Endothelial cell of umbilical vein (primary cell): ENCODE measurements at places on chromosomes 1 and 21. TPM values are rescaled to one million over a fixed set of nuclear protein-coding genes. Genes with fewer than 3 reads are reported as not detected.

Gene SLFNL1
- total RNA-seq = 0.29 and 0.39 TPM in 2 replicates

GRCh38 chr1:74468982-74469603 lies 43.3 kb downstream of the LRRC53 start:
- DNase-seq = peak; percentile 53

Gene IQGAP3
- 48.6 and 60.7 TPM in 2 replicates for total RNA-seq

Gene GRIK1
- total RNA-seq = not detected in 2 replicates

GRCh38 chr1:9413071-9413876 lies 120.6 kb downstream of the SPSB1 start:
- DNase-seq = peak; percentile 92

DNA sequence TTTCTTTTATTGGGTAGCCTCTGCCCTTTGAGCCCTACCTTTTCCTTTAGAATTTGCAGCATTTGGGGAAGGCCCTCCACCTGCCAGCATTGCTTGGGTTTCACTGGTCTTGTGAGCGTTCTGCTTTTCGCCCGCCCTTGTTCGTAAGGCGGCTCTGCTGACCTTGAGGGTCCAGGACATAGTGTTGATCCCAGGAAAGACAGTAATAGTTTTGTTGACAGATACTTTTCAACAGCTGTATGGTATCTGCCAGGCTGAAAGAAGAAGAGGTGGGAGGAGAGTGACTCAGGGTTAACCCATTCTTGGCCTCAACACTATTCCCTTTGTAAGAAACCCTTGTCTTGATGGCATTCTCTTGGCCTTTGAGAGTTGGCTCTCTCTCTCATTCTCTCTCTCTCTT lies 113.4 kb upstream of the SPAG17 start:
- no peak for DNase-seq

DNA sequence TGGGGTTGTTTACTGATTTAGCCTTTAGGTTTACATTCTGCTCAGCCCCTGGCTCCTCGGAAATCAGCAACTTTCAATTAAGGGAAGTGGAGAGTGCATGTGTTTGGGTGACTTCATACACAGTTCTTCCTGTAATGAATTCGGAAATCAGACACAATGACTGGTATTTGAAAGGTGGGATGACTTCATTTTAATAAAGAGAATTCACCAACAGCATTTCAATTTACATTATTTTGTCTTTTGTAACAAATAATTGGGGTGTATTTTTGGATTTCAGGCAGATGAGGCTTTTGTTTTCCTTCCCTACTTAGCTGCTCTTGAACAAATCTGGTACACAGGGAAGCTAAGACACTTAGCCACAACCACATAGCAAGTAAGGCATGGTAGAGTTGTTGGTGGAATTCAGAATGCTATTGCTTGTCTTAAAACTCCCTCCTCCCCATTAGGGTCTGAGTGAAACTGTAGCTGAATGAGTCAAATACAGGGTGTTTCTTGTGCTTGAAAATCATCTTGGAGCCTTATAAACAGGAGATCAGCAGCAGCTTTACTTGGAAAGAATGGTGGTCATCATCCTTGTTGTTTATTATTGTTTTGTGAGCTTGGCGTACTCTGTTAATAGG lies 917 bp downstream of the STX12 start:
- peak; percentile 75 for DNase-seq

- DNase-seq = no peak
Observed at GRCh38 chr1:65918564-65918963, 125.9 kb downstream of the PDE4B start.

DNA sequence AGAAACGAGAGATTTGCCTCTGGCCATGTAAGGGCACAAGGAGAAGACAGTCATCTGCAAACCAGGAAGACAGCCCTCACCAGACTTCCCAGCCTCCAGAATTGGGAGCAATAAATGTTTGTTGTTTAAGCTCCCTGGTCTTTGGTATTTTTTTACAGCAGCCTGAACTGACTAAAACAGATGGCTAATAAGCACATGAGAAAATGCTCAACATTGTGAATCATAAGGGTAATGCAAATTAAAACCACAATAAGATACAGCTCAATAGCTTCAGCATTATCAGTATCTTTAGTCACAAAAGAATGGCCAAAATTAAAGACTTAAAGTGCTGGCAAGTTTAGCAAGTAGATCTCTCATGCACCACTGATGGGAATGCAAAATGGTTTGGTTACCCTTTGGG lies 11.7 kb downstream of the UBE2G2 start:
- DNase-seq = no peak

Gene DNAJC28
- 0.82 and 1.0 TPM in 2 replicates for total RNA-seq

DNA sequence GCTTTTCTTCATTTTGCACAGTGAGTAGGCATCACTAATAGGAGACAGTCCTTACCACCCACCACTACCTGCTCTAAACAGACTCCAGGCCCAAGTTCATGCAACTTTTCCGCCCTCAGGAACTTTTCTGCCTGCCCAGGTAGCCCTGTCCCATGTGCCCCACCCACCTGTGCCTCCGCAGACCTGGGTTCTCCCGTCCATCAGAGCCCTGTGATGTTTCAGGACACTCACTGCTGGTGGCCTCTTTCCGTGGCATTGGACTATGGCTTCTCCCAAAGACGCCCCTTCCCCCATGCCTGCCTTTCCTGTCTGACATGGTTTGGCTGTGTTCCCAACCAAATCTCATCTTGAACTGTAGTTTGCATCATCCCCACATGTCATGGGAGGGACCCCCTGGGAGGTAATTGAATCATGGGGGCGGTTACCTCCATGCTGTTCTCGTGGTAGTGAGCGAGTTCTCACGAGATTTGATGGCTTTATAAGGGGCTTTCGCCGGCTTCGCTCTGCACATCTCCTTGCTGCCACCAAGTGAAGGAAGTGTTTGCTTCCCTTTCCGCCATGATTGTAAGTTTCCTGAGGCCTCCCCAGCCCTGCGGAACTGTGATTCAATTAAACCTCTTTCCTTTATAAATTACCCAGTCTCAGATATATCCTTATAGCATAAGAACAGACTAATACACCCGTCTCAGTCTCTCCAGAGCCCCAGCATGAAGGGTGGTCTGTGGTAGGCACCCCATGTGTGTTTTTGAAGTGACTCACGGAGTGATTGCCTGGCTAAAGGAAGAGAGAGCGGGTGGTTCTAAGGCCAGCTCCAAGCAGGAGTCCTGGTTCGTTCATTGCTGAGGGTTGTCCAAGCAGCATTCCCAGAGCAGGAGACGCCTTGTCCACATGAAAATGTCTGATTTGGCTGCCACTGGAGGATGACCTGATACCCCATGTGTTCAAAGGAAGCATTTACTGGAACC lies 86.0 kb upstream of the ZBTB40 start:
- no peak for DNase-seq

Gene RHD
- total RNA-seq = not detected in 2 replicates

Gene BARHL2
- not detected in 2 replicates for total RNA-seq

DNA sequence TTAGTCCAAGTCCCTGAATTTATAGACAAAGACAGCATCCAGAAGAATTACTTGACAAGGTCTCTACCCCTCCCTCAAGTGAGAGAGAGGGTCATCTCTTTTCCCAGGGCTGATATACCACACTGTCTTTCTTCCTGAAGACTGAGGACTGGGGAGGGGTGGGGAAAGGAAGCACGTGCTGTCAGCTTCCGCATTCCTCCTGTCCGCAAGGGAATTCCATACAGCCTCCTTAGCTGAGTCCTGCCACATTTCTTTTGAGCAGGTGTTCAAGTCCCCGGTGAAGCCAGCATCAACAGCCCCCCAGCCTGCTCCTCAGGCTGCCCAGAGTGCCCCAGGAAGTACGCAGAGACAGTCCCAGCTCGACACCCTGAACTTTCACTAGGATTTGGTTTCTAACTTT lies 34.2 kb downstream of the PCAT6 start:
- no peak for DNase-seq

DNA sequence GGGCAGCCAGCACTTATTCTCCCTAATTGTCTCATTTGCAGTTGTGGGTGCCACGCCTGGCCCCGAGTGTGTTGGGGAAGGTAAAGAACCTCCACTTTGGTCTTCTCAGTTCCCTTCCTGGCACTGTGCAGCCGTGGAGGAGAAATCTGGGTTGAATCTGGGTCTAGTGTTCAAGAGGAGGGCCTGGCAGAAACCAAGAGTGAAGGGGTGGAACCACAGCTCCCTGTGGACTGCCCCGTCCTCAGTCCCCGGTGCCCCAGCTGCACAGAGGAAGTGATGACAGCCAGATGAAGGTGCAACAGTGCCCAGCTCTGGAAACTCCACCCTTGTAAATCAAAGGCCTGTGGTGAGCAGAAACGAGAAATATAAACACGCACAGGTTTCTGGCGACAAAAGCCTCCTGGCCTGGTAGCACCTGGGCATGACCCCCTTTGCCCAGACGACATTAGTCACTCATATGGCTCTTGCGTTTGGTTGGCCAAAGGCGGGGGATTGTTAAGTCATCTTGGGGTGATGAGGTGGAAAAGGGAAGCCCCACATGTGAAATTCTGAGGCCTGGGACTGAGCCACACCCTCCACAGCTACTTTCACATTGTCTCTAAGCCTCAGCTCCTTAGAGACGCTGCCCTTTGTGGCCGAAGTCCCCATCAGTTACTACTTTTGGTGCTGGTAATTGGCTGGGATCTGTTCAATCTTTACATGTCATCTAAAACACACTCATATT lies 4.2 kb upstream of the ECE1 start:
- DNase-seq = no peak

GRCh38 chr1:219553934-219554502 lies 58.9 kb downstream of the ZC3H11B start:
- no peak for DNase-seq

DNA sequence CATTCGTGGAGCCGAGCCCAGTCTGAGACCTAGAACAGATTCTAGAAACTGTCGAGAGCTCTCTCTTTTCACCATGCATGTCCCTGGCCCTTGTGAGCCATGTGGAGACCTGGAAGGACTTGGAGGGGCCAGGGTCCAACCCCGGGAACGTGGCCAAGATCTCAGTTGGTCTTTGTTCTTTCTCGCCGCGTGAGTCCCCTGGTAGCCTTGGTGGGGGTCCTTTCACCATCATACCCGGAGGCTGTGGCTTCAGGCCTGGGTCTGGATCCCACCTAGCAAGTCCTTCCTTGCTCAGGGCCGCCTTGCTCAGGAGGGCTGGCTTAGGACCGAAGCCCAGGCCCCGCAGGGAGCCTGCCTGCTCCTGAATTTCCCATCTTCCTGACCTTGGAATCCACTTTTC lies 168.0 kb downstream of the CAMTA1 start:
- DNase-seq = no peak

- no peak for DNase-seq
Observed at GRCh38 chr1:64176659-64177058, 26.8 kb upstream of the UBE2U start.

- no peak for DNase-seq
Observed at GRCh38 chr1:71240656-71241055, 159.8 kb upstream of the ZRANB2 start.

DNA sequence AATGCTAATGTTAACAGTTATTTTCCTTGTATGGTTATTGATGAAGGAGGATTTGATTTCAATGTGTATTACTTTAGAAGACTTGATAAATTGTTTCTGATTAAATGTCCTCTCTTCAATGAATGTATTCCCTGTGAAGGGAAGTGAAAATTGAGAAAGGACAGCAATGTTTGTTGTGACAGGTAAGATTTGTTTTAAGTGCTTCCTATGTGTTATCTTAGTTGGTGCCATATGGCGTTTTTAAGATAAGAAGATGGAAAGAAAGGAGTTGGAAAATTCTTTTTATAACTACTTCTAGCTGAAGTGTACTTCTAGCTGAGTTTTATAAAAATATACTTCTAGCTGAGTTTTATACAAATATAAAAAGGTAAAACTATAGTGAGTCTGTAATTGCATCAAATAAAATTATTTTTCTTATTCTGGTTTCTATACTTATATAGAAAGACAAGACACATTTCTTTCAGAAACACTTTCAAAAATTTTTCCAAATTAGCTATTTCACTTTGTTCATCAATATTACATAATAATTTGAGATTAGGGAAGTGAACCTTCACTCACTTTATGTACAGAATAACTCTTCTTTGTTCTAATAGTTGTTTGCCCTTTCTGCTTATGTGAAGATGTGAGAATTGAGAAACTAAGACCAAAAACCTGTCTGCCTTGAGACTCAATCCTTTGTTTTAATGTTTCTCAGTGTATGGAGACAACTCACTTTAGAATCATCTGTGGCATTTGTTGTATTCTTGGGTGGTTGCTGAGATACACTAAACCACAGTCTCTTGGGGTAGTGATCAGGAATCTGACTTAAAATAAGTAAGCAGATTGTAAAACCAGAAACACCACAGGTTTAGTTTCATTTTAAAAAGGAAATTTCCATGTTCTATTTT lies 382.9 kb upstream of the B3GALT2 start:
- DNase-seq = peak; percentile 5

DNA sequence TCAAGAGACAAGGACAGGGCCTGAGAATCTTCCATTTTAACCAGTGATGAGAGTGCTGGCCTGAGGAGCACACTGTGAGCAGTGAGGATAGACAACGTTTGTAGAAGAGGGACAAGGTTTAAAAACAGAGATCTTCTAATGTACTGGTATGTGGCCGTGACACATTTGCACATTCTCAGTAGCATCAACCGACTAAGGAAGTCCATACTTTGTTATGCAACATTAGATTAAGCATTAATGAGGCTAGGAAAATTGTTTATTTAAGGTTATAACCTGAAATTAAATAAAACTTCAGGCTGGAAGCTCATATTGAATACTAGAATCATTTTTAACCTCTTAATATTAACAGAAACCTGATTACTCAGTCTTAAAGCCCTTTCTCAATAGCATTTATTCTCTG lies 99.0 kb downstream of the SLC45A1 start:
- DNase-seq = no peak

DNA sequence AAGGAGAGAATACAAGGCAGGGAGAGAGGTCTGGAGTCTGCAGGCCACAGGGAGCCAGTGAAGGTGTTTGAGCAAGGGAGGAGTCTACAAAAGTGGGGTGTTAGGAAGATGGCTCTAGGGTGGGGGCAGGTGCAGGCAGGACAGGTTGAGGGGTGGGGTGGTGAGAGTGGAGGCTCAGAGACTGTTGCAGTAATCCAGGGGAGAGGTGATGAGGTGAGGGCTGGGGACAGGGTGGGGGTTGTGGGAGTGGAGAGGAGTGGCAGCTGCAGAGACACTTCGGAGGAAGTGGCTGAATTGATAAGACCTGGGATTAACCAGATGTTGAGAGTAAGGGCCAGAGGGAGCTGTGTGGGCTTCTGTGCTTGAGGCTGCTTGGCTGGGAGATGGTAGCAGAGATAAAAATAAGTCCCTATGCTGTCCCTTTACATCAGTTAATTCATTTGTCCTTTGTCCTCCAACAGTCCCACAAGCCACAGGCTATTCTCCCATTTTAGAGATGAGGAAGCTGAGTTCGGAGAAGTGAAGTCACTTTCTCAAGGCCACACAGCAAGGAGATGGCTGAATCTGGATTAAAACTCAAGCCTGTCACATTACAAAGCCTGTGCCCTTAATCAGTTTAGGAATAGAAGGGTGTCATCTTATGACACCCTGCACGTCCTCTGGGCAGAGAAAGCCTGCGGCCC lies 54.8 kb upstream of the SYNC start:
- DNase-seq = no peak

Gene WNT9A
- total RNA-seq = 4.1 and 5.4 TPM in 2 replicates

GRCh38 chr1:232634096-232634495 lies 4.2 kb upstream of the SIPA1L2 start:
- no peak for DNase-seq

- peak; percentile 76 for DNase-seq
Observed at GRCh38 chr1:156052862-156053767, 483 bp downstream of the UBQLN4 start.
